Ammon's horn (tissue), 1 donor: ENCODE measurements at places on chromosomes 3 and 15.

DNA sequence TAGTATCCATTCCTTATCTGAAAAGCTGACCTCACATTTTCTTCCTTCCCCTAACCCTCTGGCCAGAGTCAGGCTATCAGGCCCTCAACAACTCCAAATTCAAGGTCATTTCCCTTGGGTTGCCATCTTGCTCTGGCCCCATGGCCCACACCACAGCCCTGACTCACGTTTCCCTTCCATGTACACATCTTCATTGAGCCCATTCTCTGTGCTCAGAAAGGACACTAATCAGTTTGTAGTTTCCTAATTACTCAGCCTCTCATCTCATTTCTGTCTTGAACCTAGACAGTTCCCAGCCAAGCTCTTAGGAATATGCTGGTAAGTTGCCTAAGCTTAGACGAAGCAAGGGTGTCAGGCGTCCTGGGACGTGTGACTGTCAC is 14.9 kb downstream of the TGM5 start:
- no peak for DNase-seq

DNA sequence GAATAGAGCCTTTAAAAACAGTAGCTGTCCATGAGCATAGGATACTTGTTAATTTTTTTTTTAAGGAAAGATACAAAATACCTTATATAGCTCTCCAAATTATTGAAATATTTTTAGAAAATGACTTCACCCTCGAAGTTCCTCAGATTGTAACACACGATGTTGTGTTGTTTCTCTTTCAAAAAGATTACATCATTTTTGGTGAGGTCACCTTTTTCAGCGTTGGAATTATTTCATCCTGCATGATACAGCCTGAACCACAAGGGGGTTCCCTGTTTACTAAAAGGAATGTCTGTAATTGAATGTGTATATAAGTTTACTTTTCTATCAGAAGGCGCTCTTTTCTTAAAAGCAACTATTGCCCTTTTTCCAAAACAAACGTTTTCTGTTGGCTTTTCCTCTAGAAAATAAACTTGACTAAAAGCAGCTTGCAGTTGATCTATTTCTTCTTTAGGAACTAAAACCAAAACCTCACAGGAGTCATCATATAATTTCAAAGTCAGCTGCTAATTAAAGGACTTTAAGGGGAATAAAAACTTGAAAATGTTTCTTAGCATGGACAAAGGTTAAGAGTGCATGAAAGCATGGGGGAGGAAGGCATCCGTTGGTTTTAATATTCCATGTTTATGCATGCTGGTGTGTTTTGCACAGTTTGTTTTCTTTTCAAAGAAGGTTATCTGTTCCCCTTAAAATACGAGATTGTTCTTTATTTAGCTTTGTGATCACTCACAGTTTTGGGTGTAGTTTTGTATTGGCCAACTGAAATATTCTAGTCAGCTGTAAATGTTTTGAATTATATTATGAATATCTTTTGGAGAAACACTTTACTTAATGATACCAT is 29.4 kb downstream of the LYSMD4 start:
- peak; percentile 44 for DNase-seq

- no peak for DNase-seq
These were observed 323.8 kb upstream of the AZI2 start for GRCh38 chr3:28672406-28672805.

- no peak for DNase-seq
These were observed 6.0 kb downstream of the PLIN1 start for GRCh38 chr15:89673165-89673512.

DNA sequence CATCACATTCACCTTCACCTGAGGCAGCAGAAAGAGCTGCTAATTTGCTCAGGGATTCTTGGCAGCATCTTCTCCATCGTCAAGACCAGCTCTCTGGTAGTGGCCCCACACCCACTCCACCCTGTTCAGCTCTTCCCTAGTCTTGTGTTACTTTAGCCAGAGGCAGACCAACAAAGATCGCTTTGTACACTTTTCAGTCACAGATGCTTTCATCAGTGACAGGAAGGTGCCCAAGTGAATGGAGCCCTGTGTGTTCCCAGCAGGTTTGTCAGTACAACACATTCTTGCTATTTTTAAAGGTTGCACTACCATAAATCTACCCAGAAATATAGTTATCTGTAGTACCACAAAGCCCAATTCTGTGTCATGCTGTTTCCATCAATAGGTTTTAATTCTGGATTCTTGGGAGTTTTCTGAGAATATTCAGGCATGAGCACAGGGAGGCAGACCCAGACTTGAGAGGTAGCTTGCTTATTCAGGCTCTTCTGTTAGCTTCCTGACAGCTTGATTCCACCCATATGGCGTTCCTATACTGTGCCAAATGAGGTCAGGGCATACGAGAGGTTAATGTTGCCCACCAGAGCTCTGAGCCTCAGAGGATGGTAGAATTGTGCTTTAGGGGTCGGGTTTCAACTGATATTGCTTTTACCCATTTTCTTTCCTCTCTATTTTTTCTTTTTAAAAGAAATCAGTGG is 109.8 kb upstream of the MANF start:
- DNase-seq: peak; percentile 16

DNA sequence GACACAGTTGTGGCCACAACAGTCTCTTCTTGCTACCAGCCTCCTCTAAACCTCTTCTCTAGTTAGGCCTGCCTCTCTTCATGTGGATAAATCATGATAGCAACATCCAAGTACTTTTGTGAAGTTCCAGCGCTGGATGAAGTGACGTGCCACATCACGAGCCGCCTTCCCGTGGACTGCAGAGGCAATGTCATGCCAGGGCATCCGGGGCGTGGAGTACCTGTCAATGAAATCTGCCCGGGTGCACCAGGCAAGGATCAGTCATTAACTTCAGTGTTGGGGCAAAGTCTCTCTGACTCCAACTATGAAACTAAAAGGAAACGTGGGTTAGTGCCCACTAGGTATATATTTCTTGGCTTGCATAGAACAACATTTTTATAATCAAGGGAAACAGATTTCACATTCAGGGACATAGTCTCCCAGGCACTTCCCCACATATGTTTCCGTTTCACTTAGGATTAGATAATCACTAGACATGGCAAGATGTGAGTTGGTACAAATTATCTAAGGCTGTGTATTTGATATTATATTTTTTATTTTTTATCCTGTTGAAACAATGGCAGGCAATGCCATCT is 133.6 kb downstream of the PLD1 start:
- no peak for DNase-seq

- no peak for DNase-seq
These were observed 101.7 kb upstream of the ZNF717 start for GRCh38 chr3:75886971-75887526.

- peak; percentile 54 for DNase-seq
These were observed 74.2 kb upstream of the PROK2 start for GRCh38 chr3:71859123-71859519.

DNA sequence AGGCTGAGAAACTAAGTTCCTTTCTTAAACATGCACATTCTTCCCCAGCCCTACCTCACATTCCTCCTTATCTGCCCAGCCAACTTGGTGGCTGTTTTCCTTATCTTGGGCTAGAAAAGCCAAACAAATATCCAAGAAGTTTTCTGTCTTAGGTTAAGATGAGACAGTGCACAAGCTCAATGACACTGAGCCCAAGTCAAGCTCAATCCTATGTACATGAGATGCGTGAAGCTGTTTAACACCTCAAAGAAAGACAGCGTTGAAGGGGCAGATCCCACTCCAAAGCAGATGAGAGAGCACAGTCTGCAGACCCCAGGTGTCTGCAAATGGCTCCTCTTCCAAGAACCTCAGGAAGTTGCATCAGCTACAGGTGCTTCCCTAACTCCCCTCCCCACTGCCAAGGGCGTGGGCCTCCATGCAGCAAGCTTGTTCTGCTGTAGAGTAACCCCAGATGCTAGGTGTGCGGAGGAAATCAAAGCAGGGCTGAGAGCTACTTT is 16.6 kb downstream of the LRRC2 start:
- DNase-seq: no peak

DNA sequence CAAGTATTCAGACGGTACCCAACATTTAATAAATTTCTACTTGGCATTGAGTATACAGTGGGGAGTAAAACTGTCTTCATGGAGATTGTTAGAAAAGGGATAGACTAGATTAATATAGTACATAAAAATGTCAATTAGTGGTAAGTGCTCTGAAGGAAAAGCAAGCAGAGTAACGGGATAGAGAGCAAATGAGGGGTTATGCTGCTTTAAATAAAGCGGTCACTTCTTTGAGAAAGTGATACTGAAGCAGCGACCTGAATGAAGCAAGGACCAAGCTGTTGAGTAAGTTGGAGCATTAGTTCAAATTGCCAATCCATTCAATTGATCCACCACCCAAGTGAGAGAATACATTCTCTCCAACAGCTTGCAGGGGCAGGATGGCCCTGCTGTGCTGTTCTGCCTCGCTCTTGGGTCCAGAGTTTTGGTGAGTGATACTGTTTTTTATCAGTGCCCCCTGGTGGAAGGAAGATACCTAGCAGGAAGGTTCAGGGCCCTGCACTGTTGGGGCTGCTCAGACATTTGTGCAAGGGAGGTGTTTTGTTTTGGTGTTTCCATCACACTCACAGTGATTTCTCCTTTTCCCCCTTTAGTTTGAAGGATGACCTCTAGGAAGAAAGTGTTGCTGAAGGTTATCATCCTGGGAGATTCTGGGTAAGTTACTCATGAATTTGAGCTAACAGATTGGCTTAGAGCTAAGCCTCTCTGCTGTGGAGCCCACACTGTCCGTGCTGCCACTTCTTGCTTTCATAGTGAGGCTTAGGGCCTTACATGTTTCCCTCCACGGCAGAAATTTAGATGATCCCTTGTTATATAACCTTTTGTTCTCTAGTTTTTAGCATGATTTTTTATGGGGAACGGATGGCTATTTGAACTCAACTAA is 69.0 kb downstream of the RAB7A start:
- peak; percentile 84 for DNase-seq

- DNase-seq: no peak
These were observed 1190.0 kb upstream of the ALCAM start for GRCh38 chr3:104176706-104177105.

GRCh38 chr3:193553586-193553985 is 1.1 kb downstream of the ATP13A4 start:
- no peak for DNase-seq

DNA sequence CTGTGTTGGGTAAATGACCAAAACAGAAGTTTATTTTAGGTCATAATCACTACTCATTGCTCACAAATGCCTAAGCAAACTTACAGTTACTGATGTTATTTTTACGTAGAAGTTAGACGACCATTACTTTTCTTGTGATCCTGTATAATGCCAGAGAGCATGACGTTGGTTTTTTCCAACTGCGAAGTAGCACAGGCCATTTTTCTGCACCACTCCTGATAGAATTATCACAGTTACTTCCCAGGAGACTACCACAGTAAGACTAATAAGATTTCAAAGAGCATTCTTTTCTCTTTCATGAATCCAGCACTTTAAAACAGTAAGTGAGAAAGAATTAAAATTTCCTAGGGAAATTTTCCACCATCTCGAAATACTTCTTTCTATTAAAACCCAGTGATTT is 19.8 kb downstream of the CD200 start:
- DNase-seq: no peak

DNA sequence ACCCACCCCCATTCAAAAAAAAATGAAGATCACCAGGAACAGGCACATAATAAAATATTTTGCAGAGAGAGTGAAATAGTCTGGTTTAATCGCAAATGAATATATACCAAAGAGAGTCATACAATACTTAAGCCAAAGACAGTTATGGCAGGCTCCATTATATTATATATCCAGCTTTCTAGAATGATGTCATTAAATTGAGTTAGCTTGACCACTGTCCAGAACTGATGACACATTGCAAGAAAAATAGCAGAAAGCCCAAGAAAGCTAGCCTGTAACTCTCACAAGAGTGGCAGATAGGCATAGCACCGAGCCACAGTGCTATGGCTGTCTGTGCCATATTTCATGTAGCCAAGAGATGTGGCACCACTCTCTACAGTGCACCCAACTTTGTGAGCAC is 231.9 kb upstream of the SEMA6D start:
- DNase-seq: no peak
